ENCODE measurements at places on chromosomes 7 and 10.

- peak; percentile 99 for DNase-seq
Observed at GRCh38 chr7:23334482-23335056, 35.4 kb downstream of the MALSU1 start.

GRCh38 chr7:70720191-70720873 lies 411.6 kb upstream of the GALNT17 start:
- no peak for DNase-seq

DNA sequence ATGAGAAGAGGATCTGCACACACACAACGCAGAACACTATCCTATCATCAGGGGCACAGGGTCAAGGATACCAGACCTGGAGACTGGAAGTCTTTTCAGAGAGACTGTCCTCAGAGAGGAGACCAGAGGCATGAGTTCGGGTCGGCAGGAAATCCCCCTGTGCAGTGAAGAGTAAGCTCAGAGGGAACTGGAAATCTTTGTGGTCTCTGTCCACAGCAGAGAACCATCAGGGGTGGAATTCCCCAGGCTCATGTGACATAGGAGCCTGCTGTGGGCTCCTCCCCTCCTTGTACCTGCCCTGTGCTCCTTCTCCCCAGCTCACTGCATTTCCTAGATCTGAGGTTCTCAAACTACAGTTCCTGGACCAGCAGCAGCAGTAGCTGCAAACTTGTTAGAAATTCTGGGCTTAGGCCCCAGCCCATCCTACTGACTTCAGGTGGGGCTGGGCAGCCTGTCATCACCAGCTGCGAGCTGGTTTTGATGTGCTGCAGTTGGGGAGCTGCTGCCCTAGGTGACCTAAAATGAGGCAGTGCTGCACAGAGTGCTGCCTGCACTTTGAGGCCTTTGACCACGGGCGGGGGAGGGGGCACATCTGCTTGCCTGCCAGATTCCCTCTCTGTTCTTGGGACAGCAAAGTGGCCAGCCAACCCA lies 2.4 kb downstream of the ZMIZ2 start:
- DNase-seq: no peak

- DNase-seq: peak; percentile 14
Observed at GRCh38 chr7:32347244-32347828, 142.8 kb downstream of the LSM5 start.

DNA sequence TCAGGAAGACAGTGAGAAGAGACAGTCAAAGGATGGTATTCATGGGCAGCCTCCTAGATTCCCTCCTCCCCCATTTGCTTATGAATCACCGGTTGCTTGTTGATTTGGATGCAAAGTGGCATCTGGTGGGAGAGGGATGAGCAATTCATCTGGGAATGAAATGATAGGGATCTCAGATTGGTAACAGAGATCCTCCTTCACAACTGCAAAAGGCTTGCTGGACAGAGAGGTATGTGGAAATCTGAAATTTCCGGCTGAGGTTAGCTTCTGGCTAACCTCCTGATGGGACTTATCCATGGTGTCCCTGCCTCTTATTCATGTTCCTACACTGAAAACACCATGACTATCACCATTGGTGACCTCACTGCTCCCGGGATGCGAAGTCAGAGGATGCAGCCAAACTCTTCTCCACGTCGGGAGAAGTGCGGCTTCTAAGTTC lies 48.4 kb upstream of the PODXL start:
- peak; percentile 82 for DNase-seq

Data from fibroblast of mammary gland (primary cell).